Stimulated activated CD4-positive, alpha-beta T cell treated with anti-CD3 and anti-CD28 coated beads, Interleukin-4, amount 100 ng/mL, for 48 hours (primary cell): ENCODE measurements at places on chromosomes 4 and X.

DNA sequence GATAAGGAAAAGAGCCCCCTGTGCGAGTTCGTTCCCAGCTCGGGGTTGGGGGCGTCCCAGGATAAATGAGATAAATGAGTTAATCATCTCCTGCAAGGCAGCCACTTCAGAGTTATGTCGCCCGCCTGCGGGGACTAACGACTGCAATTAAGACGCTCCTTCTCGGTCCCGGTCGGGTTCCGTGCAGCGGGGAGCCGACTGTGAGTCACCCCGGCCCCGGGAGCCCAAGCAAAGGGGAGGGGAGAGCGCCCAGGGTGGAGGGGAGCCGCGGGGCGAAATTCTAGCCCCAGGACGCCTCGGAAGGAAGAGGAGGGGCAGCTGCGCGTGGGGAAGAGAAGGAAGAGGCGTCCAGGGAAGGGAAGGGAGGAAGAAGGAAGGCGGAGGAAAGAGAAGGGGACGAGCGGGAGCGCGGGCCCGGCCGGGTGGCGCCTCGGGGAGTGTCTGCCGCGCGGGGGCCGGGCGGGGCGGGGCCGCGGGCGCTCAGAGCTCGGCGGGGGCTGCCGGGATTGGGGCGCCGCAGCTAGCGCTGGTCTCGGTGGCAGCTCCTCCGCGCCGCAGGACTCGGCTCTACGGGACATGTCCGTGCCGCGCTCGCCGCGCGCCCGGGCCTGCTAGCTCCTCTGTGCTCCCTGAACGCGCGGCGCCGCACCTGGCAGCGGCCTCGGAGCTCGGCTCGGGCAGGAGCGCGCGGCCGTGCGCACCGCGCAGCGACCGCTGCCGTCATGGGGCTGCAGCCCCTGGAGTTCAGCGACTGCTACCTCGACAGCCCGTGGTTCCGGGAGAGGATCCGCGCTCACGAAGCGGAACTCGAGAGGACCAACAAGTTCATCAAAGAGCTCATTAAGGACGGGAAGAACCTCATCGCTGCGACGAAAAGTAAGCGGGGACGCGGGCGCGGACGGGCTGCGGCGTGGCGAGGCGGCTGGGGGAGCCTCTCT lies at the start of gene ARHGAP10:
Gene ARHGAP10, plus strand, starts transcription at position 509 of the 938 bp plus-strand sequence. Its CDS starts 214 bp downstream, at position 723.
- peak; percentile 46 for DNase-seq

DNA sequence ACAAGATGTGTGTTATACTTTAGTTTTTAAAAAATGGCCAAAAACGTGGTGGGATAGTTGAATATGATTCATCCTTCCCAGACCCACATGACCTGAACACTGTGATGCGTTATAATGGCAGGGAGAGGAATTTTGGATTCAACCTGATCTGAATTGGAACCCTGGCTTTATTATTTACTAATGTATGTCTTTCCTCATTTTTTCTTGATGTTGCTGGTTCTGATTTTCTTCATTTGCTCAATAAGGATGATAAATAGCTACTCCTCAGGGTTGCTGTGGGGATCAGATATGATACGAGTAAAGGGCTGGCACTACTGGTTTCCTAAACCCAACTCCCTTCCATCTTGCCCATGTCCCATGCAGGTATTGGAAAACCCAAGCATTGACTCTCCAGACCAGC lies 24.2 kb upstream of the ACSL1 start:
- no peak for DNase-seq

DNA sequence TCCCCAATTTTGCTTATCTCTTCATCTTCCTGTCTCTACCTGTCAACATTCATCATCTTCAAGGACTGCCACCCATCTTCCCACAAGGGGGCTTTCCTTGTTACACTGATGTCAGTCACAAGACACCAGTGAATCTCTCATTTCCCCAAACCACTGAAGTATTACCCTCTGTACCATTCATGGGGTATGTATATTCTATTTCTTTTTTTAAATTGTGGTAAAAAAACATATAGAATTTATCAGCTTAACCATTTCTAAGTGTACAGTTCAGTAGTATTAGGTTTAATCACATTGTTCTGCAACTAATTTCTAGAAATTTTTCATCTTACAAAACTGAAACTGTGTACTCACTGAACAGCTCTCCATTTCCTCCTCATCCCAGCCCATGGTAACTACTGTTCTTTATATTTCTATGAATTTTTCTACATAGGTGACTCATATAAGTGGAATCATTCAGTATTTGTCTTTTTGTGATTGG lies 98.6 kb downstream of the LARP7 start:
- no peak for DNase-seq

DNA sequence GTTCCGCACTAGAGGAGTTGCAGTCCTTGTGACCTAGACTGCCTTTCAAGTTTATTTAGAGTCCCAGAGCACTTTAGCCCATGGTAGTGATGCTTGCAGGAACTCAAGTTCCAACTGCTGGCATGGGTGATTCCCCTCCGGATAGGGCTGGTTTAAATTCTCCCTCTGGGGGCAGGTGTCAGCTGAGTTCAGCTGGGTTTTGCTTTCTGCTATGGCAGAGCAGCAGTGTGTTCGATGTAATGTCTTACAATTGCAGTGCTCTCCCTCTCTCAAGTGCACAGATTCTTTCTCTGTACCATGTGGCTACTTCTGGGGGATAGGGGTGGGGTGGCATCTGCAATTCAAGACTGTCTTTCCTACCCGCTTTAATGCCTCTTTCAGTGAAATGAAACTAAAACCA lies 164.8 kb upstream of the ZIC3 start:
- no peak for DNase-seq

- no peak for DNase-seq
These were observed 56.4 kb downstream of the SPCS3 start for GRCh38 chr4:176376032-176376614.

- DNase-seq = no peak
These were observed 19.5 kb downstream of the TMPRSS11E start for GRCh38 chr4:68466751-68467150.

- DNase-seq = no peak
These were observed 1.4 kb downstream of the SEPSECS start for GRCh38 chr4:25158817-25159216.

GRCh38 chr4:16443504-16444088 lies 217.3 kb upstream of the TAPT1 start:
- no peak for DNase-seq

GRCh38 chrX:70480660-70481018 lies 36.0 kb downstream of the DLG3 start:
- DNase-seq = no peak

DNA sequence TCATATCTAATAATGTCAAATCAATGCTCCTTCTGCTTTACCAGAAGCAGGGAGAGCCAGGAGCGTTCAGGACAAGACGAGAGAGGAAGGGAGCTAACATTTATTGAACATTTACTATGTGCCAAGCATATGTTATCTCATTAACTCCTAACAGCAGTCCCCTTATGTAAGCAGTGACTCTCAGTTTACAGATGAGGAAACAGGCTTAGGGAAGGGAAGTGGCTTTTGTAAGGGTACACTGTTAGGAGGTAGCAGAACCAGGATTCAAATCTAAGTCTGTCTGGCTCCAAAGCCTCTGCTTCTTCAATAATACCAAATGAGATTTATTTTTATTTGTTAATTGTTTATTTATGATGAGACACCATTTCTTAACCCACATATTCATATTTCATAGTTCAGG lies 2.6 kb upstream of the STARD8 start:
- DNase-seq = no peak

- no peak for DNase-seq
These were observed 139.0 kb upstream of the JADE1 start for GRCh38 chr4:128670513-128670912.

DNA sequence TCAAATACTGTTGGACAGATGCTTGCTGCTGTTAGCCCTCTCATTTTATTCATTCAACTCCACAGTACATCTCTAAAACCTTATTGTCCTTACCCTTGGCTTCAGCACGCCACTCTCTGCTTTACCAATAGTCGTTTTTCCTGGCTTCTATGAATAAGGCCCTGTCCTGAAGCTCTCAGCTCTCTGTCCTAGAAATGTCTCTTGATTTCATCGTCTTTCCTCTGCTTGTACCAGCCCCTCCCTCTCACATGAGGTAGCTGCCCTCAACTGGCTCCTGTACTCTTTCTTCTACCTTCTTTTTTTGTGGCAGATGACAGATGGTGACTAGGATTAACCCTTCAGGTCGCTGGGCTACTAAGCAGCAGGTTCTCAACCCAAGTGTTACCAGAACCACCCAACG lies 11.4 kb downstream of the ADGRA3 start:
- DNase-seq = no peak

DNA sequence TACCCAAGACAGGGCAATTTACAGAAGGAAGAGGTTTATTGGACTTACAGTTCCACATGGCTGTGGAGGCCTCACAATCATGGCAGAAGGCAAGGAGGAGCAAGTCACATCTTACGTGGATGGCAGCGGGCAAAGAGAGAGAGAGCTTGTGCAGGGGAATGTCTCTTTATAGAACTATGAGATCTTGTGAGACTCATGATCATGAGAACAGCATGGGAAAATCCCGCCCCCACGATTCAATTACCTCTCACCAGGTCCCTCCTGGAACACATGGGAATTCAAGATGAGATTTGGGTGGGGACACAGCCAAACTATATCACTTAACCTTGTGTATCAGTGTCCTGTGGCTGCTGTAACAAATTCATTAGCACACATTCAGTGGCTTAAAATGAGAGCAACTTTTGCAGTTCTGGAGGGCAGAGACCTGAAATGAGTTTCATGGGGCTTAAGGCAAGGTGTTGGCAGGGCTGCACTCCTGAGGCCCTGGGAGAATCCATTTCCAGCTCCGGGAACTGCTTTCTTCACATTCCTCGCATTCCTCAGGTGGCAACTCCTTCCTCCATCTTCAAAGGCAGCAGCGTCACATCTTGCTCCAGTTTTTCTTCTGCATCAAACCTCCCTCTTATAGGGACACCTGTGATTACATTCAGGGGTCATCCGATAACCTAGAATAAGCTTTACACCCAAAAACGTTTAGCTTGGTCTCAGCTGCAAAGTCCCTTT lies 22.3 kb upstream of the NSG1 start:
- no peak for DNase-seq

- DNase-seq = no peak
These were observed 52.7 kb upstream of the FRMPD3 start for GRCh38 chrX:107396783-107397182.

GRCh38 chr4:153522802-153523094 lies 56.6 kb downstream of the TMEM131L start:
- no peak for DNase-seq

GRCh38 chrX:10310511-10310910 lies 153.7 kb downstream of the CLCN4 start:
- DNase-seq = no peak

- no peak for DNase-seq
These were observed 281.4 kb upstream of the FRG1 start for GRCh38 chr4:189659287-189659686.

- no peak for DNase-seq
These were observed 11.7 kb upstream of the TMEM184C start for GRCh38 chr4:147605499-147605898.

DNA sequence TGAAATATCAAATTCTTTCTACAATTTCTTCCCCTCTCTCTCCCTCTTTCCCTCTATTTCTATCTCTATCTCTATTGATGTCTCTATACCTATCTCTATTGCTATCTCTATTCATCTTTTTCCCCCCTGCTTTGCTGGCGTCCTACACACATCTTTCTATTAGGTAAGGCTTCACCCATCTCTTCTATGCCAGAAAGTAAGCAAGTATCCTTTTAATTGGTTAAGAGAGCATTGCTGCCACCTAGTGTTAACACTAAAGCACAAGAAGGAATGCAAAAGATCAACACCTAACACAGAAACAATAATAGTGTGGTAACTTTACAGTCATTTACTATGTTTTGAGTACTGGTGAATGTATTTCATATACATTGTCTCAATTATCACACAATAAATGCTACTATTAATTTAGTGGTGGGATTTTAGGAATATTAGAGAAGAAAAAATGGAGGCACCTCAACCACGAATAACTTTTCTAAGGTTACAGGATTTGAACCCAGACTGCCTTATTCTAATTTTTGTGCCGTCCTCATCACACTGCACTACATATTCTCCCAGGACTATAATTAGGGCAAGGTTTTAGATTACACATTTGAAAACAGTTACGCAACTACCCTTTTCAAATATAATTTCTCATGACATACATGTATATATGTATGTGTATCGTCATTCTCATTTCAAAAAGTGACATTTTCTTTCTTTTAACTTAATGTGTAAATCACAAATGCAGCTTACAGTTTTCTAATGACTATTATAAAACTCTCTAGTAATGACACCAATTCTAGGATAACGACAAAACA lies 3.7 kb upstream of the C4orf36 start:
- DNase-seq = no peak

DNA sequence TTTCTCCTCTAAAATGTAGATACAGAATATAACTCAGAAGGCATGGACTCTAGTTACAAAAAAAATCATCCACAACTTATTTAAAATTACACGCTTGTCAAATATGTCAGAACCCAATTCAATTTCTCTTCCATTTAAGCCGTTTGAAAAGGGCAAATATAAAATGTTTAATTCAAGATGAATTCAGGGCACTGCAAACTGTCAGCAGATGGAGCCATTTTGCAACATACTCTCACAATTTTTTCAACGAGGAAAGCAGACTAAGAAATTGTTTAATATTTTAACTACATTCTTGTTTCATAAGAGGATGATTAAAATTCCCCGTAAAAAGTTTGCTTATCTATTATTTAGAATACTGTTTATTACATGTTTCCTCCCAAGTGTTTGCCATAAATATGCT lies 321.3 kb upstream of the CPXCR1 start:
- DNase-seq = no peak

- no peak for DNase-seq
These were observed 1174.0 kb downstream of the RAPGEF2 start for GRCh38 chr4:160276785-160277325.

GRCh38 chr4:53598901-53599300 lies 7.6 kb upstream of the LNX1 start:
- no peak for DNase-seq

DNA sequence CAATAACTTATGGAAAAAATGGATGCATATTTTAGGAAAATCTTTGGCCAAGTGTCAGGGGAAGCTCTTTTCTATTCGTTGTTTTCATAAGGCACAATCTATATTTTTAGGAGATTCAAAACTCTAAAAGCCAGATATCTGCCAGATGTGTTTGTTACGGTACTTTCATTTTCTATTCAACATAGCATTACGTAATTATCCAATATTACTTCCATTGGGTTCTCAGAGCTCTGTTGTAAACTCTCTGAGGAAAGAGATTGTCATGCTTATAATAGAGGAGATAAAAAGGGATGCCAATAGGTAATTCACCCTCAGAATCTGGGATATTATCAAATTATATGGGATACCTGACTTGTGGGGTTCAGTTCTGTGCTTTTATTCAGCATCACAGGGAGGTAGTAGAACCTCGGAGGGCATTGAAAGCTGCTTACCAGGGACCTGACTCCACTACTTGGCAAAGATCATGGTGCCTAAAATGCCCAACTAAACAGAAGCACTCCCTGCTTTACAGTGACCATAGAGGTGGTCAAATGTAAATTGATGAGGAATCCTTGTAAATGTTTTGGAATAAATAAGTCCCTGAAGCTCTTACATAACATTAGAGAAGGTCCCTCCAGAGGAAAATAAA lies 32.9 kb upstream of the GC start:
- DNase-seq = no peak

GRCh38 chrX:20681683-20682082 lies 415.0 kb upstream of the RPS6KA3 start:
- DNase-seq = no peak

GRCh38 chr4:99403380-99404184 lies 31.6 kb downstream of the ADH7 start:
- DNase-seq = no peak

GRCh38 chr4:52588097-52588496 lies 71.0 kb downstream of the USP46 start:
- DNase-seq = no peak
